ENCODE measurements at places on chromosomes 6 and 20.

DNA sequence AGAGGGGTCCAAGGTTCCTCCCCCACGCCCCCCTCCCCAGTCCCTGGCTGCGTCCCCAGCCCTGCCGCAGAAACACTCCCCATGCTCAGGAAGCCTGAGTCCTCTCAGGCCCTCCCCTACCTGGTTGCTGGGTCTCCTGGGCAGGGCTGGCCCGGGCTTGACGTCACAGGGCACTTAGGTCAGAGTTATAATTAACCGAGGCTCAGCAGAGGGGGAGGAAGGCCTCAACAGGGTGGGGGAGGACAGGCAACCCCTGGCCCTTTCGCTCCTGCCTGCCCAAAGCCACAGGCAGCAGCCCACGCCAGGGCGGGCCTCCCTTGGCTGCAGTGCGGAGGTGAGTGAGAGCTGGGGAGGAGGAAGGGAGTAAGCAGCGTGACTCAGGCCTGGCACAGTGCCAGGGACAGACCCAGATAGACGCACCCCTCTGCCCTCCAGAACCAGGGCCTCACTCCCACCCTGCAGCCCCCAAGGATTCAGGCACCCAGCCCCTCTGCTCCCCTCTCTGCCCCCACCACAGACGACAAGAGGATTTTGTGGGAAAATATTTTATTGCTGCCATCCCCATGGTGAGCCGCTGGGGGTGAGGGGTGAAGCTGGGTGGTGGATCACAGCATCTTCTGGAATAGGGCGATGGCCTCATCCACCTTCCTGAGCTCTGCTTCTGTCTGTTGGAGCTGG lies at the start of gene VWA7:
Gene VWA7 (minus strand): TSS at position 340 of the 678 bp plus-strand sequence. CDS start 549 bp downstream, outside the sequence.
- peak; percentile 84 for DNase-seq

- DNase-seq = no peak
Observed at GRCh38 chr20:25308083-25308491, 60.2 kb downstream of the PYGB start.

- DNase-seq = no peak
Observed at GRCh38 chr6:43812850-43813578, 43.0 kb downstream of the VEGFA start.

GRCh38 chr6:6696867-6697531 lies 108.5 kb downstream of the LY86 start:
- no peak for DNase-seq

GRCh38 chr6:42710316-42710715 lies 12.1 kb downstream of the PRPH2 start:
- DNase-seq = no peak

DNA sequence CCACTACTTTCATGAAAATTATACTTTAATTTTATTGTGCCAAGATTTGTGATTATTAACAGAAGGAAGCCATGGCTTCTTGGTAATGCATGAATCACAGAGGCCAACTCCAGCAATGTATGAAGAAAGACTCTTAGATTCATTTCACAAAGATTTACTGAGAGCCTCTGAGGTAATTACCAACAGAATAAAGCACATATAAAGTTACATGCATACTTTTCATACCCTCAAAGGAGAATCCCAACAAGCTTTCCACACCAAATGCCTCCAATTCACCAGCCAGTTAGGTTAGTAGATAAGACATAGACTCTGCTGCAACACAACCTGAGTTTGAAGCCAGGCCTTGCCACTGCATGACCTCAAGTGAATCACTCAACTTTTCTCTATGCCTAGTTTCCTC lies 41.9 kb downstream of the HBS1L start:
- DNase-seq = no peak

DNA sequence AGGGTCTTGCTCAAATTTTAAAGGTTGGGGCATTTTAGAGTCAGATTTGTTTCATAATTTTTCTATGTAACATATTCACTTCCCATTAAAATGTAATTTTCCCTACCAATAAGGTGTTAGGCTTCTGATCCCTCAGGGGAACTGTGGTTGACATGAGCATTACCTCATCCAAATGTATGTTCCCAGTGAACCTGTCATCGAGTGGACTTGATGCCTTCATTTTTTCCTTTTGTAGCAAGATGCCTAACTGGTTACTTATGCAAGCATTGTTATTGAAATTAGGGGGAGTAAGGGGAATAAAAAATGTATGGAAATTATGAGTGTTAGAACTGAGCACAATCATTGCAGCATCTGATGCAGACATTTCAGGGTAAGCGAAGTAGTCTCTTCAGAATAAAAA lies 360.5 kb downstream of the BCKDHB start:
- no peak for DNase-seq

DNA sequence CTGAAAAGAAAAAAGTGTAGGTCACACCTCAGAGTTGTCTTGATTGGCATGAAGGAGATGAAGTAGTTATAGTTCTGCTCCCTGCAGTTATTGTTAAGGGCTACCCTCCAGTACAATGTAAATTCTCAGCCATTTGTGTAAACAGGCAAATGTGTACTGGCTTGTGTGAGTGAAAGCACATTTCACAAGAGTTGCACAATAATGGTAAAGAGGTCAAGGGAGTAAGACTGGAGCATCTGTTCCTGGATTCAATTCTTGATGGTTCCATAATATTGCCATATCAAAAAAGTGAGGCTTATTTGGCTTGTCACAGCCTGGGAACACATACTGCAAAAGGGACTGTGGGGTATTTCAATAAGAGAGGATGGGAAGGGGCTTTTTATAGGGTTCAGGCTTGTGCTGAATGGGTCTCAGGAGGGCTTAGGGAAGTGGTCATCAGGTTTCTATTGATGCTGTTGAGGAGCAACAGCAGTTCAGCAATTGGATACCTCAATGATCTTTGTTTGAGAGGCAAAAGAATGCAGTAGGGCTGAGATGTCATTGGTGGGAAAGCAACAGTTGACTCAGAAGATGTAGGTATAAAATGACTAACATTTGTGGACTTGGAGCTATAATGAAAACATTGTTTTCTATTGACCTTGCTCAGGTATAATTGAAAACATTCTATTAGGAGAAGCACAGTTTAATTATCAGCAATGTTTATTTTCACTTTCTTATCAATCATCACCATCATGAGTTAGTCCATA lies 402.6 kb downstream of the BCKDHB start:
- DNase-seq = no peak

- DNase-seq = no peak
Observed at GRCh38 chr20:8139899-8140298, 7.8 kb downstream of the PLCB1 start.

- no peak for DNase-seq
Observed at GRCh38 chr20:13012886-13013285, 4.1 kb downstream of the SPTLC3 start.

- DNase-seq = no peak
Observed at GRCh38 chr6:15044948-15045347, 200.9 kb upstream of the JARID2 start.

DNA sequence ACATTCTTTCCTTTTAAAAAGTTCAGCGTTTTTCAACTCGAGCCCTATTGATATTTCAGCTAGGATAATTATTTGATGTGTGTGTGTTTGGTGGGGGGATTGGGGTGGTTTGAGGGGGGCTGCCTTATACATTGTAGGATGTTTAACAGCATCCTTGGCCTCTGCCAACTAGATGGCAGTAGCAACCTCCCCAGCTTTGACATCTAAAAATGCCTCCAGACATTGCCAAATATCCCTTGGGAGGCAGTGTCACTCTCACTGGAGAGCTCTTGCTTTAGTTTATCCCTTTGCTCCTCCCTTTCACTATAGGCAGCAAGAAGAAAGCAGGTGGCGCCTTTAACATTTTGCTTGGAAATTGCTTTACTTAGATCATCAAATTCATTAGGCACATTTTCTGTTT lies 14.6 kb upstream of the TP53TG5 start:
- DNase-seq = no peak

DNA sequence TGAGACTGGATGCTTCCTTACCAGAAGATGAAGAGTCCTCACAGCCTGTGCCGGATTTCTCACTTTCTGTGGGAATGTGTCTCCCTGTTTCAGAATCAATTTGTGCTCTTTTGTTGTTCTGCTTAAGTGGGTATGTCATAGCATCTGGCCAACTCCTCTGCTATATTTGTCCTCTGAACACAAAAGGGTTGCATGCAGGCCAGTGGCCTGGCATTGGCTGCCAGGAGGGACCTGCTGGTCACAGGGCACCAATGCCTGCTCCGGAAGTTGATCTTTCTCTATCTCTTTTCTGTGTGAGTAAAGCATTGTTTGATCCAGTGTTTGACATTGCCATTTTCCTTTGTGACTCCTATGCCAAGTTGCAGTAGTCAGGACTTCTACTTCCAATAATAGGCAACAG lies 47.8 kb downstream of the JARID2 start:
- no peak for DNase-seq

DNA sequence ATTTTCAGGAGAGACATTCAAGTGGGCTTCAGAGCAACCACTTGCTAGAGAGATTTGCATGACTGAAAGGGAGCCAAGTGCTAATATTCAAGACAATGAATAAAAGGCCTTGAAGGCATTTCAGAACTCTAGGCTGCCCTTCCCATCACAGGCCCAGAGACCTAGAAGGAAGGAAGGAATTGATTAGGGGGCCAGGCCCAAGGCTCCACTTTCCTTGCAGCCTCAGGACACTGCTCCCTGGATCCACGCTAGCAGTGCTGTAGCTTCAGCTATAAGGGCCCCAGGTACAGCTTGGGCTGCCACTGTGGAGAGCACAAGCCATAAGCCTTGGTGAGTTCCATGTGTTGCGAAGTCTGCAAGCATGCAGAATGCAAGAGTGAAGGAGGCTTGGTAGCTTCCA lies 731.9 kb upstream of the FLRT3 start:
- DNase-seq = no peak

DNA sequence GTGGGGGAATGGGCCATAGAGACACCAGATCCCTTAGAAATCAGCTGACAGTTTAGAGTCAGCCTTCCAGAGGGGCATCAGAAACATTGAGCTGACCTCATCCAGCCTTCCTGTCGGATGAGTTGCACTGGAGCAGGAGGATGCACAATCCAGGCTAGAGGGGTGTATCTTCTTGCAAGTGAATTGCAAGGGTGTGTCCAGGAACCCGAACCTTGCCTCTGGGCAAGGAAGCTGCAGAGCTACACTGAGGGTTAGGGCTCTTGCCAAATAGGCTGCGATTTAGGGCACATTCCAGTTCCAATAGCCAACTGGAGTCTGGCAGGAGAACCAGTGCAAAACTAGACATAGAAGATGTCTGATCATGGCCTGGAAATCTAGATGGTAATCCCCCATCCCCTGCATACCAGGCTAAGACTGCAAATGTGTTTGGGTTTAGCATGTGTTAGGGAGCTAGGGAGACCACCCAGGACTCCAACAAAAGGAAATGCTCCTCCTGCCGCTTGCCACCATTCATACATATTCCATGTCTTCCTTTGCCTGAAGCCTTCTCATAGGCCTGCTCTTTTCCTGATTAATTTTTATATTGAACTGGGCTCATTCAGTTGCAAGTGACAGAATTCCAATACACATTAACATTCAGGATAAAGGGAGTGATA lies 6.3 kb upstream of the UTRN start:
- no peak for DNase-seq

DNA sequence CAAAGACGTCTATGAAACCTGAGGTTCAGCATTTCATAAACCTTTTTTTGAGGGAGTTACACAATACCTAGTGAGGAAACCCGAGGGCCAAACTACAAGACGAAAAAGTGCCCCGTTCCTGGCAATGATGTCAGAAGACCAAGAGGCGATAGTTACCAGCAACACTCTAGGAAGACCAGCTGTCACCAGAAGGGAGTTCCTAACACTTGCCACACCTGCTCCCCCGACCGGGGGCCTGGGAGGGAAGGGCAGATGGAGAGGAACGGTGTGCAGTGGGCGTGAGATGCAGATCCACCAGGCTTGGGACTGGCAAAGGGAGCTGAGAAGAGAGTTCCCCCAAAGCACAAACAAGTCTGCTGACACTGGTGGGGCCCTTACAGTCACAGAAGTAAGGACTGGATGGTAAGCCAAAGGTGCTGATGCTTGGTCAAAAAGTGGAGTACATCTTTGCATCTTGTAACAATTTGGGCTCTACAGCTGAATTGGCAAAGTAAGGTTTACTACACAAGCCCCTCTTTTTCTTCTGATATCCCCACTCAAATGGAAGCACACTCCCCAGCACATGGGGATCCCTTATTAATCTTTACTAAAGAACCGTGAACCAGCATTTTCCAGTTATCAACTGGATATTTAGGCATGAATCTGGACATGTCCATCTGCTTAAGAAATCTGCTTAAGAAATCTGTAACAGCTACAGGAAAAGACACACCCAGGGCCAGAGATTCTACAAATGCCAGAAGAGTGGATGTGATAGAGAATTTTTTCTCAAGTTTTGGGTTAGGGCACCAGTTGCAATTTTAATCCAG lies 38.5 kb downstream of the PANK2 start:
- DNase-seq = no peak

- DNase-seq = no peak
Observed at GRCh38 chr6:3919130-3919628, 70.0 kb downstream of the FAM50B start.

GRCh38 chr6:2875359-2876191 lies 27.5 kb downstream of the SERPINB9 start:
- DNase-seq = no peak

- no peak for DNase-seq
Observed at GRCh38 chr6:46000905-46001304, 14.8 kb downstream of the CLIC5 start.

- no peak for DNase-seq
Observed at GRCh38 chr6:113377362-113377942, 479.7 kb upstream of the MARCKS start.

- no peak for DNase-seq
Observed at GRCh38 chr6:125858427-125859320, 67.9 kb downstream of the NCOA7 start.

GRCh38 chr6:39312912-39313525 lies 1.2 kb downstream of the KCNK17 start:
- no peak for DNase-seq

DNA sequence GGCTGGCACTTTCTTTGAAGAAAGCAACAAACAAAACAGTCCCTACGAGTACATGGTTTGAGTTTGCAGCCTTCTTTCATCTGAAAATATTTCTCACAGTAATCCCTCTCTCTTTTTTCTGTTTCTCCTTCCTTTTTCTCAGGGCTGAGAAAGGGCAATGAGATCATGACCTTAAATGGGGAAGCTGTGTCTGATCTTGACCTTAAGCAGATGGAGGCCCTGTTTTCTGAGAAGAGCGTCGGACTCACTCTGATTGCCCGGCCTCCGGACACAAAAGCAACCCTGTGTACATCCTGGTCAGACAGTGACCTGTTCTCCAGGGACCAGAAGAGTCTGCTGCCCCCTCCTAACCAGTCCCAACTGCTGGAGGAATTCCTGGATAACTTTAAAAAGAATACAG lies 80.7 kb upstream of the CLDN20 start:
- no peak for DNase-seq

DNA sequence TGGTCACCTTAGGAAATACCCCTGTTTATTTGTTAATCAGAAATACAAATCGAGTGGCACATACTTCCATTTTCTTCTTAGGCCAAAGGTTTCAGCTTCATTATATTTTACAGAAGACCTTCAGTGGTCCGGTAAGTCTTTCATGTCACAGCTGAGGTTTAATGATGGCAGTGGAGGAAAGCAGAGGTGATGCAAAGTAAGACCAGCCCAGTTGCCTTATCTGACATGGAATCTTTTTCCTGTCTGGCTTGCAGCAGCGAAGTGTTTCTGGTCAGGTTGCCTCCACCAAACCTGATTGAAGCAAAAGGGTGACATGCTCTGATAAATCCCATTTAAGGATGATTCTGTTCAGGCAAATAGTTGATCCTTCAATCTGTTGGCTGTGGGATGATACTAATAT lies 100.0 kb downstream of the PRDM1 start:
- DNase-seq = no peak
